ENCODE measurements at places on chromosomes 4 and X. TPM values are rescaled to one million over a fixed set of nuclear protein-coding genes. Genes with fewer than 3 reads are reported as not detected.

GRCh38 chrX:76802708-76803107 is 375.2 kb downstream of the MAGEE1 start:
- H3K27me3 ChIP-seq: no peaks in the 10 kb centered on the region
- no peaks in the 10 kb centered on the region for H3K36me3 ChIP-seq
- no peak for DNase-seq

DNA sequence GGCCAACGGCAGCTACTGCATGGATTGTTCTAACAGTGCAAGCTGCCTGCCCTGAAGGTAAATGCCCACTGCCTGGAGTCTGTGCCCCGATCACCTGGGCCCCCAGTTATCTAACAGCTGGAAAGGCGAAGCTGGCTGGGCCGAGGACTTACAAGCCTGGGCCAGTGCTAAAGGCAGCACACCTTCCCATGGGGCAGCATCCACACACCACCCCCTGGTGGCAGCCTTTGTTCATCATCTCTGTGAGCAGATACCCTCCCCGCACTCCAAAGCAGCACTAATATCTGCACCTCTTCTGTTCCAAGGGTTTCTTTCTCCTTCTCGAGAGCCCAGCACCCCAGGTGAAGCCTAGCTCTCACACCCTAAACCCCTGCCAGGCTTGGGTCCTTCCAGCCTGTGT is 7.6 kb downstream of the SLC2A9 start:
- peak; percentile 6 for DNase-seq
- H3K4me3 ChIP-seq: no peak overlapping the region
- no peak overlapping the region for H3K27ac ChIP-seq
- no peaks in the 10 kb centered on the region for H3K36me3 ChIP-seq
- H3K27me3 ChIP-seq: no peaks in the 10 kb centered on the region

DNA sequence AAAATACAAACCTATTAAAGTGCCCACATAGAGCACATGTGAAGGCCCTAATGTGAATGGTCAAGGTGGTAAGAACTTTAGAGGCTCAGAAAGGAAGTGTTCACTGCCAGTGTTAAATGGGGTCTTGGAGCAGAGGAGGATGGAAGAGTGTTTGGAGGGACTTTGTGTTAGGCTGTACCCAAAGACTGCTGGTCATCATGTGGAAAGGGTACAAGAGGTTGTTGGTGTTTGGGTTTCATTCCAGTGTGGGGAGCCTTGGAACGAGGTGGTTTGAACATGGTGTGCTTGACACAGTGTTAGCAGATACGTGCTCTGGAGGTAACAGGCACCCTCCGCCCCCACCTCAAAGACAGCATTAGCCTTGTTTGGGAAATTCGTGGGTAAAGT is 73.1 kb downstream of the RAPGEF2 start:
- H3K27me3 ChIP-seq: no peaks in the 10 kb centered on the region
- no peaks in the 10 kb centered on the region for H3K36me3 ChIP-seq
- H3K27ac ChIP-seq: no peak overlapping the region
- DNase-seq: no peak
- H3K4me3 ChIP-seq: no peak overlapping the region
- peaks cover 6% of the 10 kb centered on the region for H3K4me1 ChIP-seq

DNA sequence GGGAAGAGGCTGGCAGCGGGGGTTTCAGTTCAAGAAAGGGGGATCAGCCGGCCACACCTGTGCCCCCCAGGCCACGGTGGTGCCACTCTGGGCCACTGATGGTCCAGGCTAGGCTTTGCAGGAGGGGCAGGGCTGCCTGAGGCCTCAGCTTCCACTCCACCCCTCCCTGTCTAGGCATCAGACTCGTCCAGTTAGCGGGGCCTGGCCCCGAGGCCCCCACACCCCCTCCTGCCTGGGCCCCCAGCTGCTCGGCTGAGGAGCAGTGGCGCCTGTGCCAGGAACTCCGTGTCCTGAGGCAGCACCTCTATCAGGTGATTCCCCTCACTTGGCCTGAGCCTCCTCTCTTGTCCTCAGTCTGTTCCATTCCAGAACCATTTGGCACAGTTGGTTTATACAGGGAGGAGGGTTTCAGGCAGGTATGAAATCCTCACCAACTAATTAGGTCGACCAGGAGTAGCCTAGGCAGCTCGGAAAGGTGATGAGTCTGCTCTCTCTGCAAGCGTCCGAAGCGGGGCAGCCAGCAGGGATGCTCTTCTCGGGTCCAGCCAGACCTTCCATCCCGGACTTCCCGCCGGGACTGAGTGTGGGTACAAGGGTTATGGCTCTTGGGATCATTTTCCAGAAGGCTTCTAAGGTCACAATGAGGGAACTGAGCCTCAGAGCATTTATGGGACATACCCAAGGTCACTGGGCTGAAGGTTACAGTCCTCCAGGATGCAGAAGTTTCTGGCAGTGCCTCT is 2.1 kb downstream of the NSG1 start:
- peaks cover 3% of the 10 kb centered on the region for H3K27me3 ChIP-seq
- no peak overlapping the region for H3K27ac ChIP-seq
- peaks cover 25% of the 10 kb centered on the region for H3K4me1 ChIP-seq

GRCh38 chr4:163540977-163541376 is 46.5 kb downstream of the TMA16 start:
- H3K27ac ChIP-seq: no peak overlapping the region
- H3K27me3 ChIP-seq: no peaks in the 10 kb centered on the region
- H3K4me3 ChIP-seq: no peak overlapping the region
- DNase-seq: no peak

GRCh38 chr4:55675196-55675793 is 39.2 kb upstream of the NMU start:
- DNase-seq: no peak
- no peaks in the 10 kb centered on the region for H3K36me3 ChIP-seq
- H3K27me3 ChIP-seq: no peaks in the 10 kb centered on the region
- H3K27ac ChIP-seq: no peak overlapping the region
- no peaks in the 10 kb centered on the region for H3K4me1 ChIP-seq

DNA sequence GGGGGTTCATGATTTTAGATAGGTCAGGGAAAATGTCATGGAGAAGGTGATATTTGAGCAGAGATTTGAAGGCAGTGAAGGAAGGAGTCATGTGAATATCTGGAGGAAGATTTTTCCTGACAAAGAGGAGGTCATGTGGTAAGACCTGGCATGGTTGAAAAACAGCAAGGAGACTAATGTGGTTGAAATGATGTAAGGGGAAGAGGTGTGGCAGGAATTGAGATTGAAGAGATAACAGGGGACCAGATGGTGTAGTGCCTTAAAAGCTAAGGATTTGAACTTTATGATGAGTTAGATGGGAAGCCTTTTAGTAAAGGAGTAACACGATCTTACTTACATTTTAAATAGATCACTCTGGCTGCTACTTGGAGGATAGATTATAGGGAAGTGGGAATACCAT is 210.9 kb downstream of the RTL9 start:
- H3K27me3 ChIP-seq: no peaks in the 10 kb centered on the region
- DNase-seq: no peak
- H3K36me3 ChIP-seq: no peaks in the 10 kb centered on the region
- no peak overlapping the region for H3K4me3 ChIP-seq

DNA sequence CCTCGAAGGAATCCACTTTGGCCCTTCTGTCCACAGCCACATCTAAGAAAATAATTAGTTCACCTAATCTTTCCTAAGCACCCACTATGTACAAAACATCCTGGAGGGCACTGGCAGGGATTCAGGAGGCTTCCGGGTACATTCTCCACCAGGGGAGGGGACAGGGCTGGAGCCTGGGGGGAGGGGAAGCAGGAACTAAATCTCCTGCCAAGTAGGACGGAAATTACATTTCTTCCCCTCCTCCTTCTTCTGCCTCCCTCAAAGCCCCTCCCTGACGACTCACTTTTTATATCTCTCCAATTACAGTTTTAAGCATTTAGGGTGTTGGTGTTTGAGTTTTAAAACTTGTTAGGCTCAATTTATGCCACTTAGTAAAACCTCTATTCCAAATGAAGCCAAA is 203.1 kb downstream of the BCOR start:
- H3K27ac ChIP-seq: no peak overlapping the region
- H3K4me3 ChIP-seq: no peak overlapping the region
- no peak for DNase-seq
- no peaks in the 10 kb centered on the region for H3K27me3 ChIP-seq

- no peak overlapping the region for H3K4me3 ChIP-seq
- no peak overlapping the region for H3K27ac ChIP-seq
- H3K27me3 ChIP-seq: no peaks in the 10 kb centered on the region
These were observed 32.5 kb downstream of the FSTL5 start for GRCh38 chr4:162131256-162131655.

- H3K36me3 ChIP-seq: no peaks in the 10 kb centered on the region
- no peaks in the 10 kb centered on the region for H3K27me3 ChIP-seq
- H3K4me3 ChIP-seq: no peak overlapping the region
These were observed 152.2 kb downstream of the GRID2 start for GRCh38 chr4:92455951-92456350.

GRCh38 chr4:91064157-91064853 is 937.1 kb downstream of the CCSER1 start:
- no peaks in the 10 kb centered on the region for H3K36me3 ChIP-seq
- H3K27ac ChIP-seq: no peak overlapping the region
- no peaks in the 10 kb centered on the region for H3K27me3 ChIP-seq
- no peak overlapping the region for H3K4me3 ChIP-seq

DNA sequence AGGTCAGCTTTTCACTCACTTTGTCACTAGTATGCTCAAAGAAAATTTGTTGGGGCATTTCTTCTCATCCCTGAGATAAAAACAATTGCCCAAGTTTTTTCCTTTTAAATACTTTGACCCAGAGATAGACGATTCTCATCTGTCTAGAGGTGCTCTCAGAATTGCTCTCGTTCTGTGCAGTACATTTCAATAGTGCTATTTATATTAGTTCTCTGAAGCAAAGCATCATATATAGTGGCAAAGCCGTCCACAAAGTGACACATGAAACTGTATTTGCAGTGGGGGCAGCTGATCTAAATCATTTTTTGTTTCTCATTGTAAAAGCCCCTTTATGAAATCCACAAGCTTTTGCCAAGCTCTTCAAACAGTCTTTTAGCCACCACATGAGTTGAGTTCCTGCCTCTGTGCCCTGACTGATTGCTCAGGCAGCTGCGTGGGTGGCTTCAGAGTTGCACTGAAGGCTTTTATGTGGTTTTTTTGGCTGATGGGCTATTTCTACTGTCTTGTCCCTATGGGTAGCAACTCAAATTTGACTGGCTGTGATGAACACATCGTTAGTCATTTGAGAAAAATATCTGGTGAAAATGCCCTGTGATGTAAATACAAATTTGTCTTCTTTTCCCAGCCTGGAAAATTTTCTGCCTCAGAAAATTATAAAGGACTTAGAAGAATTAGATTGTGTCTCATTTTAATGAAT is 119.1 kb upstream of the OTUD4 start:
- no peak for DNase-seq
- no peak overlapping the region for H3K4me3 ChIP-seq
- peaks cover 4% of the 10 kb centered on the region for H3K4me1 ChIP-seq
- no peaks in the 10 kb centered on the region for H3K36me3 ChIP-seq
- no peaks in the 10 kb centered on the region for H3K27me3 ChIP-seq

DNA sequence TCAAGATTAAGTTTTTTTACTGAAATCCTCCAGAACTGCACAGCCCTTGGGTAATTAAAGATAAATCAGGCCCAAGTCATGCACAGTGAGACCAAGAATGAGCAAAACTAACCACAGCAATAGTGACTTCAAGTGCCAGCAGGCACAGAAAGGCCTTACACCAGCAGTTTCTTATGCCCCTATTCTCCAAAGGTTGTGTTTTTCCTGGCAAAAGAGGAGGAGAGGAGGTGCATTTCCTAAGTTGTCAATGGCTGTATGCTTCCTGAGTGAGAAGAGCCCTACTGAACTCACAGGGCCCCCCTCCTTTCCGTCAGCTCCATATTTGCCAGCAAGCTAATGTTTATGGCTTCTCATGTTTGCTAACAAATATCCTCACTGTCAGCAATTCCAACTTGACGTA is 418.7 kb upstream of the INTU start:
- H3K27ac ChIP-seq: no peak overlapping the region
- no peak overlapping the region for H3K4me3 ChIP-seq
- H3K27me3 ChIP-seq: no peaks in the 10 kb centered on the region
- DNase-seq: no peak
- no peaks in the 10 kb centered on the region for H3K36me3 ChIP-seq

DNA sequence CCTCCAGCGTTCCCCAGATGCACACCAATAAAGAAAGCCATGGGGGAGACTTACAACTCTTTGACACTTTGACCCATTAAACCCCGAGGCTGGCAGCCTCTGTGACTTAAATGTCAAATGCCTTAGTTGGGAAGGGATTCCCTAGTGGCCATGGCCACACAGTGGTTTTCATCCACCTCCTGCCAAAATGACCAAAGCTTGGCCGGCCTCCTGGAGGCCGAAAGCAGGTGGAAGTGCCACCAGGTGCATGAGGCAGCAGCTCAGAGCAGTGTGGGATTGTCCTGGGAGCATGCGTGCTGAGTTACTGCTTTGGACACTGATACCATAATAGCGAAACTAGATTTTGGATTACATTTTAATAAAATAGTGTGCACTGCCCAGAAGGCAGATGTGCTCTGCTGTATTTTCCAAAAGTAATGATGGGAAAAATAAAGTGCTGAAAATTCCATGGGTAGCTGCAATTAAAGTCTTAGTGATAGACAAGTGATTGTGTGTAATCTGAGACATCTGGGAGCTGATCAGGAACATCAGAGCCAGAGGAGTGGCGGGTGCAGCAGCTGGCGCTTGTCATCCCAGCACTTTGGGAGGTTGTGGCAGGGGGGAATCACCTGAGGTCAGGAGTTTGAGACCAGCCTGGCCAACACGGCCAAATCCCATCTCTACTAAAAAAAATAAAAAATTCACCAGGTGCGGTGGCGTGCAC is 39.8 kb upstream of the TADA2B start:
- H3K36me3 ChIP-seq: peaks cover 85% of the 10 kb centered on the region
- peaks cover 15% of the 10 kb centered on the region for H3K4me1 ChIP-seq
- H3K27me3 ChIP-seq: no peaks in the 10 kb centered on the region
- no peak overlapping the region for H3K27ac ChIP-seq
- DNase-seq: no peak

GRCh38 chr4:102430461-102430910 is 70.7 kb upstream of the NFKB1 start:
- no peak for DNase-seq
- peak overlapping the region; percentile 66 for H3K4me3 ChIP-seq
- no peaks in the 10 kb centered on the region for H3K36me3 ChIP-seq

- no peak overlapping the region for H3K27ac ChIP-seq
- no peaks in the 10 kb centered on the region for H3K4me1 ChIP-seq
- no peaks in the 10 kb centered on the region for H3K36me3 ChIP-seq
- no peaks in the 10 kb centered on the region for H3K27me3 ChIP-seq
These were observed 22.1 kb downstream of the SLIT2 start for GRCh38 chr4:20273793-20274192.

GRCh38 chrX:71366674-71367256 is 608 bp downstream of the TAF1 start:
- H3K4me1 ChIP-seq: peaks cover 34% of the 10 kb centered on the region
- H3K27ac ChIP-seq: peak overlapping the region; percentile 90
- DNase-seq: peak; percentile 44

- H3K27me3 ChIP-seq: no peaks in the 10 kb centered on the region
- no peak overlapping the region for H3K27ac ChIP-seq
These were observed 221.9 kb downstream of the BMPR1B start for GRCh38 chr4:94979621-94980020.

GRCh38 chr4:64014647-64015046 is 394.6 kb downstream of the TECRL start:
- no peaks in the 10 kb centered on the region for H3K27me3 ChIP-seq
- H3K27ac ChIP-seq: no peak overlapping the region
- no peak for DNase-seq
- H3K4me1 ChIP-seq: no peaks in the 10 kb centered on the region

BEX5 gene
- 12.4 TPM for total RNA-seq

AFM gene
- not detected for total RNA-seq

CNGA2 gene
- not detected for total RNA-seq

CAPN6 gene
- not detected for total RNA-seq

GLRA3 gene
- not detected for total RNA-seq

GAGE12F gene
- not detected for total RNA-seq

PAK3 gene
- 1.9 TPM for total RNA-seq

SPANXN3 gene
- not detected for total RNA-seq
